Bronchial epithelial cell (primary cell): ENCODE measurements at places on chromosomes 2 and 18. TPM values are rescaled to one million over a fixed set of nuclear protein-coding genes. Genes with fewer than 3 reads are reported as not detected.

- DNase-seq = no peak
Observed at GRCh38 chr2:231188506-231189170, 9.8 kb upstream of the ARMC9 start.

DNA sequence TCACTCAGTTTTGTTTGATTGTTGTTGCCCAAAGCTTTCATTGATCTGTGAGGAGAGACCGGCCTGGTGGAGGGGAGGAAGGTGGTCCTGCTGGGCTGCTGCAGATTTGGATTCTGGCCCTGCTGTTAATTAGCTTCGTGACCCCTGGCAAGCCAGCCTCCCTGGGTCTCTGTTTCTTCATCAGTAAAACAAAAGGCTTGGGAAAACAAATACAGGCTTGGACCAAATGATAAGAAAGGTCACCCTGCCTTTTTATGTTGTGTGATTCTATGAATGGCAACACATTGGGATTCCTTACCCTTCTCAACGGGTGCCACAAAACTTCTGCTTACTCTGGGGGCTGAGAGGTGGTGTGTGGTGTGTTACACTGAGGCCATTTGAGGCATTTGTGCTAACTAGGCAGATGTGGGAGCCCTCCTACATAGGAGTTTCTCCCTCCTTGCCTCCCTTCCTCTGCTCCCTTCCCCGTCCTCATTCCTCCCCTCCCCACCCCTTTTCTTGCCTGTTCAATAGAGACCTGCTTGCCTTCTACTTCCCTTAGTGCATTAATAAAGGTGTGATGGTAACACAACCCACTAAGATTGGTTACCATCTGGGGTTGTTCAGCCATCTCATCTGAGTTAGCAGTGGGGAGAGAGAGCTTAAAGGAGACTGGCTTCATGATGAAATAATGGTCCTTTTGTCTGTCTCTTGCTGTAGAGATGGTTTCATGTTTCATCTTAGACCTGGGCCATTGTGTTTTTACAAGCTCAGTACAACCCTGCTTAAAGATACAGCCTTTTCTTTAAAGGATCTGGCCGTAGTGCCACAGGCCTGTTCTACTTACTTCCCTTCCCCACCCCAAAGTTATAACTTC, 96.2 kb downstream of the TANC1 start:
- DNase-seq = peak; percentile 42

The SPHKAP gene
- total RNA-seq = not detected in 2 replicates

- no peak for DNase-seq
Observed at GRCh38 chr18:48828691-48829442, 121.9 kb downstream of the SMAD7 start.

The RGPD4 gene
- total RNA-seq = not detected in 2 replicates

The POLE4 gene
- total RNA-seq = 21.9 and 31.9 TPM in 2 replicates

DNA sequence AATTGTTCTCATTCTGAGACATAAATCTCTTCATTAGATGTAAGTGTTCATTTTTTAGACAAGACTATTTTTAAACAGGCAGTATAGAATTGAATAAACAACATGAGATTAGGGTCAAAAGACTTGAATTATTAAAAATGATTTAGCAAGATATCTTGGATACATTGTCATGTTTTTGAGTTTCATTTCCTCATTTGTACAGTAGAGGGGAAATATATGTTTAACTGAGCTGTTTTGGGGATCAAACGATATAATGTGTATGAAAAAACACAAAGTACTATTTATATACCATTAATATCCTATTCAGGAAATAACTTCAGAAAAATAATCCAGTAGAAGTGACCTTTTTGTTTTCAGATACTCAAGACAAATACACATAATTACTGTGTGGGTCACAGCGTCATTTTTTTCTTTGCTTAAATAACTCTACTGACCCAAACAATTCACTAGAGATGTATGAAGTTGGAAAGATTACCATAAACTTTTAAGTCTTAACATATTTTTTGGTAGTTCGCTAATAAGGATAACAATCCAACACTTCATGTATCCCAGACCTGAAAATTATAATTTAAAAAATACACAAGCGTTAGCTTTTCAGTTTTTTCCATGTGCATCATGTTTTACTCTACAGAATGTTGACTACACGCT, 896 bp upstream of the ASXL3 start:
- DNase-seq = no peak

GRCh38 chr2:65438137-65438899, 5.9 kb upstream of the SPRED2 start:
- DNase-seq = no peak

GRCh38 chr18:50194631-50195532, at the start of gene MYO5B:
TSS of gene MYO5B (minus strand) at chr18:50195147. CDS start at chr18:50194793, 354 bp downstream.
- peak; percentile 58 for DNase-seq

- no peak for DNase-seq
Observed at GRCh38 chr2:99695944-99696253, 206.1 kb upstream of the REV1 start.

The DNAJC5G gene
- not detected in 2 replicates for total RNA-seq

The TNFRSF11A gene
- total RNA-seq = under 0.01 and 1.2 TPM in 2 replicates

DNA sequence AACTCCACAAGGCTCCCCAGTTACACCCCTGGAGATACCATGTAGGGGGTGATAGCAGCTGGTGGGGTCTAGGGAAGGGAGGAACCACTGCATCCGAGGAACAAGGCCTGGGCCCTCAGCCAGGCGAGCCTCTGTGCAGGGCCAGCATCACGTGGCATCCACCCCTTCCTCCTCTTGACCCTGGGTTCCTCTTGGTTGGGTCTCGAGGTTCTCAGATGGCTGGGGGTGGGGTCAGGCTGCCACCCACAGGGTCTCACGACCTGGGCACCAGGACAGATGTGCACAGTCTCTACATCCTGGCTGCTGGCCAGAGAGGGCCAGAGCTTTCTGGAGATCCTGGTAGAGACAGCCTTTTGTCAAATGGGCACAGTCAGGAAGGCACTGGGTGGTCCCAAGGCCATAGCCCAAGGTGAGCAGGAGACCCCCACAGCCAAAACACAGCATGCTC, 10.4 kb downstream of the HS6ST1 start:
- DNase-seq = no peak
